ENCODE measurements at places on chromosomes 2 and 18.

DNA sequence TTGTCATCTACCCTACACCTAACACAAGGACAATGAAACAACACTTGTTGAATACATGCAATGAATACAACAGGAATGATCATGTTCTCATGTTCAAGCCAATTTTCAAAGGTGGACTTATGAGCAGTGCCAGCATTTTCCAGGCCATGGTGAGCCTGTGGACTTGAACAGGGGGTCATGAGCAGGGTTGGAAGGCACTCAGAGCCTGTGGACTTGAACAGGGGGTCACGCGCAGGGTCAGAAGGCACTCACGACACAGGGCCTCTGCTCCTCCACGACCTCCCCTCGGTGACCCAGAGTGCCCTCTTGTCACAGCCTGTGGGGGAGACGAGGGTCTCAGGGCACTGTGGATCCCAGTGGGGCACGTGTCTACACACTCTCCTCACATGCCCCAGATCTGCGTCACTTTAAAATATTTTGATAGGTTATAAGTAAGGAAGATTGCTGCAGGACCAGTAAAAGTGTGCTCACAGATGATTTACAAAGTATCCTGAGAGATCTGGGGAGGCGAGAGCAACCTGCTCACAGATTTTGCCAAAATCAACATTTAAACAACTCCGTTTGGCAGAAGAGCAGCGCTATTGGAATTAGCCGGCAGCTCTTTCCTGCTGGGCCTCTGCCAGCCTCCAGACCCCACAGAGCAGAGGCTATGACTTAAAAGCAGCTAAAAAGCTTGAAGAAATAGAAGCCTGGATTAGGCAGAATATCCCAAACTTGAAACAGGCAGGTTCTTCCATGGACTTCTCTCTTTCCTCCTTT lies 121.9 kb downstream of the TMEM18 start:
- DNase-seq, result no peak

DNA sequence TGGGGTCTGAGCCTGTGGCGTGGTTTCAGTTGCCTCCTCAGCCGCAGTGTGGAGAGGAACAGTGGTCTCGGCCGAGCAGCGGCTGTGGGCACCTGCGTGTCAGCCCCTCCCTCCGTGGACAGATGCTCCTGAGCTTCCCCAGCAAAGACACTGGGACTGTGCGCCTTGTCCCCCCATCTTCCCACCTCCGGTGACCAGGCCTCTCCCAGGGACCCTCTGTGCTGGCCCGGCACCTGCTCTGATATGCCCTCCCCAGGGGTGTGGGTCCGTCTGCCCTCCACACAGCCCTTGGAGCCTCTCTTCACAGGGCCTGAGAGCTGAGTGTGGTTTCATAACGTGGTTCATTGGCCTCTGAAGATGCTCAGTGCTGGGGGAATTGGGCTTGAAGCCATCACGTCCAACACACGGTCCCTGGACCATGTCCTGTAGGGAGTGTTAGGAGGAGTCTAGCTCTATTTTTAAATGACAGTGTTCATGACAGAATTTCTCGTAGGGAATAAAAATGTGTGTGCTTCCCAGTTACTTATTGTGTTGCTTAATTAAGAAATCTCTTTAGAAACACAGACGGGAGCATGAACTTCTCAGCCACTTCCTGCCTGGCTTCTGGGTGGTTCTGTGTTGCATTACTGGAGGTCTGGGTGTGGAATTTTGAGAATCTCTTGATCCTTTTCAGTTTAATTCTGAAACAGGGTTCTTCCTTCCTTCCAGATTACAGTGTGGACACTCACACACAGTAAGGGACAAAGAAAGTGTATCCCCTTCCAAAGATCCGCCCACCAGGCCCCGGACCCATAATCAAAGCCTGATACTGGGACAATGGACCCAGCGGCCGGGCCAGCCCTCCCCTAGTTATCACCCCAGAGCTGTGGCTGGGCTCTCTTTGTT lies 110.7 kb downstream of the NFATC1 start:
- no peak for DNase-seq

DNA sequence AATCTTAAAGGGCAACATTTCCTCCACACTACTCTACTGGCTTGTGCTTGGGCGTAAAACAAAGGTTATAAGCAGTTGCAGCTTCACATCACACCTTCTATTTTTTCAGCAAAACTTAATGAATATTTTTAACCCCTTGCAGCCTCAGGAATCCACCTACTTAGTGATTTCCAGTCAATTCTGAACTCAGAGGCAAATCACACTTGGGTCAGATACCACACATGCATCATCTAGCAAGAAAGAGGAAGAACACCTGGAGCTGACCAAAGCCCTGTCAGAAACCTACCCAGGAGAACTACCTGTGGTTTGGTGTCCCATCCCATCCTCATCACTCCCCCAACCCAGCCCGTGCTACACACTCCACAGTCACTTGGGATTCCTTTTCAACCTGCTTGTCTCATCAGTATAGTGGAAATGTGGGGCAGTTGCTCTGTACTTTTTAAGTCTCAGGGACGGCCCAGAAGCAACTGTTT lies 25.5 kb downstream of the PIAS2 start:
- no peak for DNase-seq

GRCh38 chr18:50751490-50751889 lies 68.3 kb downstream of the MRO start:
- no peak for DNase-seq

DNA sequence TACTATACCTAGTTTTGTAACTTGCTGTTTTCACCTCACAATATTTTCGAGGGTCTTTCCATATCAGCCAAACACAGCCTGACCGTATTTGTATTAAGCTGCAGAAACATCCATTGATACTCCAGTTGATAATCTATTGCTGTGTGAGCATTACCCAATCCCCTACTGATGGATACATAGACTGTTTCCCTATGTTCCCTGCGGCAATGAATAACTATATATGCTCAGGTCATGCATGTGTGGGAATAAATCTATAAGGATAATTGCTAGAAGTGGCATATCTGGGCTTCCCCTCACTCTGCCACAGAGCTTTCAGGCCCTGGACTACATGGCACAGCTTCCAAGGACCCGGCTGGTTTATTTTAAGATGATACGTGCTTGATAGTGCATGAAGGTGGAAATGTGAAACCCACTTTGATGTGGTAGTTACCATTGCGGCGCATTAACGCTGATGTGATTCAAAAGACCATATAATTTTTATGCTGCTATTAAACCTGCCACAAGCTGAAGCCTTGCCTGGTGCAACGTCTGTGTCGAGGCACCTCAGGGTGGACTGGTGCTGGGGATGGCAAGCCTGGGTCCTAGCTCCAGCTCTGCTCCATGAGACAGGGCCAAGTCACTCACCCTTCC lies 130.8 kb upstream of the MSH6 start:
- DNase-seq, result no peak

DNA sequence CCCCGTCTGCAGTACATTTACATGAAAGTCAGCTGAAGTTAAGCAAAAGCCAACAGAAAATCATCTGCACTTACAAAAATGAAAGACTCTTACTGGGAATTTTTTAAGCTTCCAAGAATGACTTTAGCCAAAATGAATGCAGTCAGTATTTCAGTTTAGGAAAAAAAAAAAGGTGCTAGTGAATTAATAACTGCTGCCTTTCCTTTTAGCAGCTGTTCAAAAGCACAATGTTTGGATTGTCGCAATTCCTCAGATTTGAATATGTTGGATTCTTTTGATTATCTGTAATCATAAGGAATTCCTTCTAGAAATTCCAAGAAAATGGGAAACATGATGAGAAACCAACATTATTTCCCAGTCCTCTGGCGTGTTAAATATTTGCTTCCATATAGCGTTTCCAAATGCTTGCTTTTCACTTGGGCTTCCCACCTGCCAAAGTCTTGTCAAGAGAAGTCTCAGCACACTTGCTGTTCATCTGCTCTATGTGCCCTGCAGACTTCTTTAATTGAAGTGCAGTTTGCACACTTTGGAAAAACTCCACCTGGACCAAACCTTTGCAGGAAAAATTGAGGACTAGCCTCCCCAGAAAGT lies 653.0 kb upstream of the SLC39A10 start:
- no peak for DNase-seq
